NCI-H524 (cell line): ENCODE measurements at places on chromosomes 5 and 9.

GRCh38 chr5:72152545-72152944 lies 45.3 kb downstream of the MAP1B start:
- no peak for DNase-seq

- no peak for DNase-seq
These were observed 232.9 kb downstream of the SYK start for GRCh38 chr9:91034521-91034920.

- no peak for DNase-seq
These were observed 31.0 kb downstream of the PCBD2 start for GRCh38 chr5:134935711-134936602.

- DNase-seq, result peak; percentile 96
These were observed 35.6 kb upstream of the ANKRD33B start for GRCh38 chr5:10528056-10528816.

DNA sequence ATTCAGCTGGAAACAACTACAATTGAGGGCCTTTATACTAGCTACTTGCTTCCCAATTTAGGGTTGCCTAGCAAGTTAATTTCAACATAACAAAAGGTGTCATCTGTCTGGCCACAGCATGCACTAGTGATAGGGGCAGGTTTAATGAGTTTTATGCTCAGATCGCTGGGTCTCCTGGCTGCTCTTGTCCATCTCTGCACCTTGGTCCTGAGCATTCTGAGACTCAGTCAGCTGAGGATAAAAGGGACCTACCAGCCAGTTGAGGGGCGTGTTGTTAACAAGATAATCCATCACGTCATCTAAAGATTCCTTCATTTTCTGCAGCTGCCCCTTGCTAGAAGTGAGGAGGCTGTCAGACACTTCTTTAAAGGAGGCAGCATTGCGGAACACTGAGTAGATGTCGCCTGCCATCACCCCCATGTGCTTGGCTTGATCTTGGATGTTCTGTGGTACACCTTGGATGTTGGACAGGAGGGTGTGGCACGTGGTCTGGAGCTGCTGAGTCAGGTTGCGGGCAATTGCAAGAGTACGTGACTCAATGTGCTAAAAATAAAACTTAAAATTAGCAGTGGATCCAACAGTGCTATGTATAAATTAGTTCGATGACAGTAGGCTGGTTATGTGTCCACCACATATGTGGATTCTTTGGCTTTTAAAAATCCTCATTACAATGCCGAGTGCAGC lies 11.0 kb downstream of the PLIN2 start:
- no peak for DNase-seq

- DNase-seq, result no peak
These were observed 76.6 kb downstream of the GOLM1 start for GRCh38 chr9:86022687-86023266.

GRCh38 chr5:72557167-72558045 lies 50.2 kb upstream of the ZNF366 start:
- no peak for DNase-seq

DNA sequence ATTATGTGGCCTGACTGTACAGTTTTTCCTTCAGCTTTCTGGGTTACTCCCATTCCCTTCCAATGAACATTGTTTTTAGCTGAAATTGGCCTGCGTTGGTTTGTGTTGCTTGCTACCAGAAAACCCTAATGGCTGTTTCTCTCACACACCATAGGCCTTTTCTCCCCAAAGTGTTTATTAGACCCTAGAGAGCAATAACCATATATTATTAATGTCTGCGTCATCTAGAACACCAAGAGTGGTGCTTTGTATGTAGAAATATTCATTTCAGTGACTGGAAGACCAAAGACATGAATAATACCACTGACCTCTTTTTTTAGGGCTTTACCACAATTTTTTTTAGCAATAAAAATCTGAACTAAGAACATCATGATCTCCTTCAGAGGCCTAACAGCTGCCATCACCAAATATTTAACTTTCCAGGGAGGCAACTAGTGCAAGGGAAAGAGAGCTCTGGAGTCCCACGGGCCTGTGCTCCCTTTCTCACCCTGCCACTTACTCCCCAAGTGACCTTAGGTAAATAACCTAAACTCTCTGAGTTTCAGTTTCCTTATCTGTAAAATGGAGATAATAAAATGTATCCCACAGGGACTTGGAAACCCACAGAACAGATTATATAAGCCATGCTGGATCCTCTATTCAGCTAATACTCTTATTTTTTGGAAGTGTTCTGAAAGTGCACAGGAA lies 201.9 kb upstream of the ISL1 start:
- DNase-seq, result no peak

GRCh38 chr5:59727186-59727585 lies 166.3 kb downstream of the PDE4D start:
- no peak for DNase-seq
